Activated CD8-positive, alpha-beta memory T cell treated with anti-CD3 and anti-CD28 coated beads for 4 hours (primary cell): ENCODE measurements at places on chromosomes 12 and 14.

GRCh38 chr14:78399316-78399889 lies 229.2 kb downstream of the NRXN3 start:
- no peak for DNase-seq

- no peak for DNase-seq
These were observed 842.5 kb downstream of the FLRT2 start for GRCh38 chr14:86372402-86372801.

DNA sequence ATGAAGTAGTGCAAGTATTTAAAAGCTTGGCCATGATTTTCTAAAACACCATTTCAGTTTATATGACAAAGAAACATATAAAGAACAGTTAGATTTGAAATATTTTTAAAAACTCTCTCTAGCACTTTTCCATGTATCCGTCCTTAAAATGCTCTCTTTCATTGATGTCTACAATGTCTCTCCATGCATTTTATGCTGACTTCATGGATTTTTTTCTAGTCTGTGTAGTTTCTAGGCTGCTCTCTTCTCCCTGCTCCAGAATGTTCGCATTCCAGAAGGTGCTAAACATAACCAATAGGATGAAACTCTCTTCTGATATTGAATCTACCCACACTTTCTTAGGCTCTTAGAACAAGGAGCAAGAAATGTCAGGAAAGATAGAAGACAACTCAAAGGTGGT lies 124.8 kb downstream of the PLCZ1 start:
- no peak for DNase-seq

DNA sequence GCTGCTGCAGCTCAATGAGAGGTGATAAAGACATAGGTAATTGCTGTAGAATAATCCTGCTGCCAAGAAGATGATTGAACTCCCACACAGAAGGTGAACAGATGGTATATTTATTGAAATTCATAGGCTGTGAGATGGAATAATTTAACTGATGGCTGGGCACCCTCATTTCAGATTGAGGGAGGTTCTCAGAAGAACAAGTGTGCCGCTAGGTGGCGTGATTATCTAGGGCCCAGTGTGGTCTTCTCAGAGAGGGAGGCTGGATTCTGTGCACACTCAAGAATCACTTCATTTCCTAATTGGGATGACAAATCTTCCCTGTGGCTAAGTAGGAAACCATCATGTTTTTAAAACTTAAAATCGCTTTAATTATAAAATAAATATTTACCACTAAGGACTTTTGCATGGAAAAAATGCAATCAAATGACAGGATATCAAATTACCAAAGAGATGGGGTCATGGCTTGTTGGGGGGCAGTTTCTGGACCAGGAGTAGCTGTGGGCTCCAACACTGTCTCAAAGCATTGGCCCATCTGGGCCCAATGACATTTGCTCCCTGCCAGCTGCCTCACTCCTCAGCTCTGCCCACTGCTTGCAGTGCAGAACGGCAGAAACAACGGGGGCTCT lies 132.3 kb downstream of the SNAPC1 start:
- no peak for DNase-seq

GRCh38 chr14:63524537-63525155 lies 18.5 kb downstream of the PPP2R5E start:
- no peak for DNase-seq

GRCh38 chr14:39614297-39614923 lies 182.2 kb upstream of the FBXO33 start:
- DNase-seq, result no peak

DNA sequence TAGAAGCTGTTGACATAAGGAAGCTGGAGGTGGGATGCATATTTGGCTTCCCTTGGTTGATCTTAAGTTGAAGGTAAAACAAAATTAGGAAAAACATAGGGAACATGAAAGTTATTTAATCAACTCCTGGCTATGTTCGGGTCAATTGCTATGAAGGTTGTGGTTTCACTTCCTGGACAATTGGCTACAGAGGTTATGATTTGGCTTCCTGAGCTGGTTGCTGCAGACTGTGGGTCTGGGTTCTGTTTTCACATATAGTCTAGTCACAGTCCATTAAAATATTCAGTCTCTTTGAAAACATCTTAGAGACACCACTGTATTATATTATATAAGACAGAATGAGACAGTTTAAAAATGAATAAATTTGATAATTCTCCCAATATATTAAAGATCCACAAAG lies 895.2 kb upstream of the USP15 start:
- DNase-seq, result no peak

DNA sequence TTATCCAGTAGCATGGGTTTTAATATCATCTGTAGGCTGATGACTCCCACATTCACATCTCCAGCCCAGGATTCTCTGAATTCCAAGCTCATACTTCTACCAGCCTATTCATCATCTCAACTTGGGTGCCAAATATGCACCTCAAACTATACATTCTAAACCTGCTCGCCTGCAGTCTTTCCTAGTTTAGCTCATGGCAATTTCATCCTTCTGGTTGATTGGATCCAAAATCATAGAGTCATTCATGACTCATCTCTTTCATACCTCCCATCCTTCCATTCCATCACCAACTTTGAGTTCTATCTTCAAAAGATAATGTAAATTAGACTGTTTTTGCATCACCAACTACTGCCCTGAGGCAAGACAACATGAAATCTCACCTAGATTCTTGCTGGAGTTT lies 99.7 kb upstream of the EGLN3 start:
- no peak for DNase-seq

DNA sequence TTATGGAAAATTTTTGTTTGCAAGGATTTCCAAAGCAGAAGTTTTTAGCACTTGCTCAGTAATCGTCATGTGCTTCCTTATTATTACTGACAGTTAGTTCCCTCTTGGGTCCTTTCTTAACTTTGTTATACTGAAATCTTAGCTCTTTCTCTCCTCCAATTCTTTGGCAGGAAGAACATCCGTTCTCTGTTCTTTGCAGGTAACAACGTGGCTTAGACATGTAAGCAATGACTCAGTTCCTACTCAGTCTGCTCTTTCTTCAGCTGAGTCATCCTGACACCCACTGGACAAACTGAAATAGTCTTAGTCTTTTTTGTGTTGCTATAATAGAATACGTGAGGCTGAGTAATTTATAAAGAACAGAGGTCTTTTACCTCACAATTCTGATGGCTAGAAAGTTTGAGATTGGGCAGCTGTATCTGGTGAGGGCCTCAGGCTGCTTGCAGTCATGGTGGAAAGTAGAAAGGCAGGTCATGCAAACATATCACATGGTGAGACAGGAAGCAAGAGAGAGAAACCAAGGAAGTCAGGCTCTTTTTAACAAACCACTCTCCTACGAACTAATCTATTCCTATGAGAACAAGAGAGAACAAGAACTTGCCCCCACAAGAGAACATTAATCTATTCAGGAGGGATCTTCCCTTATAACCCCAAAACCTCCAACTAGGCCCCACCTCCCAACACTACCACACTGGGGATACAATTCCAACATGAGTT lies 49.2 kb downstream of the TESPA1 start:
- DNase-seq, result peak; percentile 35

GRCh38 chr14:68133856-68134255 lies 314.3 kb downstream of the RAD51B start:
- no peak for DNase-seq

DNA sequence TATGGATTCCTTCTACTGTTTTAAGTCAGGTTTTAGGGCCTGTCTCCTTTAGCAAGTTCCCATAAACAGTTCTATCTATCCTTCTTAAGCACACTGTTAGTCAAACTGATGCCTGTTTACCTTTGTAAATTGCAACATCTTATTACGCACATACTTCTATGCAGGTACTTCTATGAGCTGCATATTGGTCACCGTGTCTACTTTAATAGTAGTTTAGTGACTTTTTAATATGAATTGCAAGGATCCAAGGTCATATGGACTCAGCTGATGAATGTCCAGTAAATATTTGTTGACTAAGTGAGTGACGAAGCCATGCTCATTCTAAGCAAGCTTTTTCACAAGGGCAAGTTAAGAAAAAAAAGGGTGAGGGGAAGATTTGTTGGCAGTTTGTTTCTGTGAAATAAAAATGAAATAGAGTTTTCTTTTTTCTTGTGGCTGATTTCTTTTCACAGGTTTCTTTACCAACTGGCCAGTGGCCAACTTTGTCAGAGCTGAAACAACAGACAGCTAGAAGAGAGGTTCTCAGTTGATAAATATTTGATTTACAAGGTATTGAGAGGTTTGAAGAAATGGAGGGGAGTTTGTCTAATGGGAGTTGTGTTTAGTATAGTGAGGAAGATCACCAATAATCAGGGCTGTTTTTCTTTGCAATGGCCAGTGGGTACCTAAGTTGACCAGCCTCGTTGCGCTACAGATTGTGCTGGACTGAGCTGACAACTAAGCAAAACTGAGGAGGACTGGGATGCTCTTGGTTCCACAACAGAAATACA lies 141.1 kb downstream of the SLC15A5 start:
- no peak for DNase-seq

DNA sequence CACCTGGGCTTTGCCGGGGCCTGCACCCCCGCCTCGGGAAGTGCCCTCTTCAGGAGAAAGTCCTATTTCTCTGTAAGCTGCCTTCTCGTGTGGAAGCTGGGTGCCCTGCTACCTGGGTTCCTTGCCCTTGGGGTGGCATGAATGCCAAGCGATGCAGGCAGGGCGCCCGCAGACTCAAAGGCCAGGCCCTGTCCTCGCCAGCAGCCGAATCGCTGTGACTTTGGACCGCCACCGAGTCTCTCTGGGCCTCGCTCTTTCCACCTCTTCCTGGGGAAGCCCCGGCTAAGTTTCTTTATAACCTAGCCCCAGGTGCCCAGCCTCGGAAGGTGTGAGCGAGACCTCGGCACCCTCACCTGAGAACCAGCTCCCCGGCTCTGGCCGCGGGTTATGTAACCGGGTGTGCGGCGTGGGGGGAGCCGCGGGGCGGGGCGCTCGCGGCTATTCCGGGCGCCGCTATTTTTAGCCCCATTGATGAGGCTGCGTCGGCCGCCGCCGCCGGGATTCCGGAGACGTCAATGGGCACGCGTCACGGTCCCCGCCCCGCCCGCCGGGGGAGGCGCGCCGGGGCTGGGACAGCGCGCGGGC lies 14.6 kb upstream of the NR4A1 start:
- DNase-seq, result peak; percentile 78

GRCh38 chr12:64219145-64219544 lies 3.0 kb downstream of the KICS2 start:
- no peak for DNase-seq

GRCh38 chr12:44711736-44712135 lies 164.4 kb downstream of the NELL2 start:
- no peak for DNase-seq

- no peak for DNase-seq
These were observed 15.4 kb upstream of the TMEM120B start for GRCh38 chr12:121697093-121697698.

GRCh38 chr14:72948481-72949138 lies 22.3 kb downstream of the DCAF4 start:
- peak; percentile 35 for DNase-seq

GRCh38 chr14:72652179-72652578 lies 241.7 kb downstream of the DPF3 start:
- DNase-seq, result no peak

DNA sequence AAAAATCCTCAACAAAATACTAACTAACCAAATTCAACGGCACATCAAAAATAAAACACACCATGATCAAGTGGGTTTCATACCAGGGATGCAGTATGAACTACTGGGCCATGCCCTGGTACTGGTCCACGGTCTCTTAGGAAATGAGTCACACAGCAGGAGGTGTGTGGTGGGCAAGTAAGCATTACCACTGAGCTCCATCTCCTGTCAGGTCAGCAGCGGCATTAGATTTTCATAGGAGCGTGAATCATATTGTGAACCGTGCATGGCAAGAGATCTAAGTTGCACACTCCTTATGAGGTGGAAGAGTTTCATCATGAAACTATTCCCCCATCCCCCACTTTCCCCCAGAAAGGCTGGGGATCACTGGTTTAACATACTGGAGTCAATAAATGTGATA lies 6.7 kb upstream of the LGR5 start:
- no peak for DNase-seq

- no peak for DNase-seq
These were observed 92.1 kb upstream of the FZD10 start for GRCh38 chr12:130070126-130070611.

GRCh38 chr12:102421802-102422583 lies 58.4 kb downstream of the IGF1 start:
- DNase-seq, result no peak

DNA sequence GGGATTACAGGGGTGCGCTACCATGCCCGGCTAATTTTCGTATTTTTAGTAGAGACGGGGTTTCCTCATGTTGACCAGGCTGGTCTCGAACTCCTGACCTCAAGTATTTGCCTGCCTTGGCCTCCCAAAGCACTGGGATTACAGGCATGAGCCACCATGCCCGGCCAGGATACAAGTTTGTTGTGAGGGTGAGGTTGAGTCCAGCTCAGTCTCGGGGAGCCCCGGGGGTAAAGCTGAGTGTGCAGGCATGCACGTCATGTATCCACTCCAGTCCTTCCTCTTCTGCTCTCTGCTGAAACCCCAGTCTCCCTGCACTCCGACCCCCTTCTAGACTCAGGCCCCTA lies 369 bp downstream of the HPD start:
- no peak for DNase-seq

GRCh38 chr12:67710582-67710981 lies 62.0 kb downstream of the DYRK2 start:
- no peak for DNase-seq

- DNase-seq, result peak; percentile 5
These were observed 541 bp downstream of the GOLT1B start for GRCh38 chr12:21502164-21502496.

GRCh38 chr12:66877925-66878324 lies 199.0 kb upstream of the GRIP1 start:
- no peak for DNase-seq

DNA sequence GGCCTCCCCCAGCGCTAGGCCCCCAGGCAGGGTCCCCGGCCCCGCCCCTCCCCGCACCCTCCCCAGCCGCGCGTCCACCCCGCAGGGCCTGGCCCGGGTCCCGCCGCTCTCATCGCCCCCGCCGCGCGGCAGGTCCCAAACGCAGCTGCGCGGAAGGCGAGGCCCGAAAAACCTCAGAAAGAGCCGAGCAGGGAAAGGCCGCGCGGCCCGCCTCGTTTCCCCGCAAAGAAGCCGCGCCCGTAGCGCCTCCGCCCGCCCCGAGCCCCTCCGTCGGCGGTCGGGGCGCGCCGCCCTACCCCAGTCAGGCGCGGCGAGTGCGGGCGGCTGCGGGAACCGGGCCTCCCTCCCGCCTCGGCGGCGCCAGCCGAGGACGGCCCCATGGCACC lies 324 bp downstream of the POLE start:
- DNase-seq, result no peak

DNA sequence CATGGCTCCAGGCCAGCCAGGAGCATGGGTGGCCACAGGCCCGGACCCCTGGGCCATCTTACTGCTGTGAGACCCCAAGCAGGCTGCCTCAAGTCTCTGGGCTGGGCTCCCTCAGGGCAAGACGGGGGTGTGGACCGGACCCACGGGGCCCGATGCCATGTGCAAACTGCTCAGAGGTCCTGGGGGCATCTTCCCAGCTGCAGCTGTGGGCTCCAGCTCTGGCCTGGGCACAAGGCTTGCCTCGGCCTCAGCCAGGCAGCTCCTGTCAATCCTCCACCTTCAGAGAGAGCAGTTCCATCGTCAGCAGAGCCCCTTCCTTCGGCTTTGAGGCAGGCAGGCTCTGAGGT lies 12.4 kb upstream of the GPR132 start:
- no peak for DNase-seq

- no peak for DNase-seq
These were observed 10.9 kb upstream of the SYCP3 start for GRCh38 chr12:101750152-101750551.

GRCh38 chr14:100891051-100891450 lies 12.5 kb downstream of the RTL1 start:
- no peak for DNase-seq

GRCh38 chr12:47767216-47767724 lies 5.8 kb upstream of the SLC48A1 start:
- peak; percentile 50 for DNase-seq

- DNase-seq, result no peak
These were observed 36.0 kb downstream of the SCARB1 start for GRCh38 chr12:124827588-124828184.

- no peak for DNase-seq
These were observed 168.1 kb downstream of the SLC38A4 start for GRCh38 chr12:46657453-46658411.
